ENCODE measurements at places on chromosomes 16 and 17.
A peak's percentile ranks its signal among the peaks of the same experiment; 100 is the strongest.

DNA sequence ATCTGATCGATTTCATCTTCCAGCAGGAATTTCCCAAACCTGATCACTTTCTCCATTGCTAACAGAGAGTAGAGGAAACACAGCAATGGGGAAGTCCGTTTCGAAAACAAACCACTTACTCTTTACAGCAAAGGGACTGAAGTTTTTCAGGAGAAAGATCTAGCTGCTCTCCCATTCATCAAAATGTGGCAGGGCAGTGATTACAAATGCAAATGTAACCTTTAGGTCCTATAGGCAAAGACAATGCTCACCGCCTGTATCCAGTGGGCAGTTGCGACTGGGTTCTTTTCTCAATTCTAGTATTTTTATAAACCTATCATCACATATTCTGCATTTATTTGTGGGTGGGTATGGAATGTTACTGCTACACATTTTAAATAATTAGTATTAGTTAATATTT is 218.0 kb upstream of the ZFHX3 start:
- H3K36me3 ChIP-seq: no peaks in the 10 kb centered on the region
- no peaks in the 10 kb centered on the region for H3K27me3 ChIP-seq
- no peak for DNase-seq

GRCh38 chr17:77371888-77372443 is 231.2 kb downstream of the SEC14L1 start:
- peak overlapping the region; percentile 87 for H3K27ac ChIP-seq

DNA sequence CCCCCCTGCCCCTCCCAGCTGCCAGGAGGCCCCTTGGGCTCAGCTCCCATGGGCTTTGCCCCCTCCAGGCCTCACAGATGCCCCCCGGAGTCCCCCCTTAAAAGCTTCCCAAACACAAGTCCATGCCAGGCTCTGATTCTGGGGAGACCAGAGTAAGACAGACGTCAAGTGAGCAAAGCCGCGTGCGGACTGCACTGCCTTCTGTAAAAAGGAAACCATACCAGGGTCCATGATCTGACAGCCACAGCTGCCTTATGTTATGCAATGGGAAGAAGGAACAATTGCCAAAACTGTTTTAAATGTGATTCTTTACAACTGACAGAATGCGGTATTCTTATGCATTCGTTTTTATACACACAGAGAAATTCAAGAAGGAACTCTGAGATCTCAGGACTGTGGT is 17.9 kb upstream of the HEXD start:
- H3K4me1 ChIP-seq: no peaks in the 10 kb centered on the region
- H3K27ac ChIP-seq: no peak overlapping the region

DNA sequence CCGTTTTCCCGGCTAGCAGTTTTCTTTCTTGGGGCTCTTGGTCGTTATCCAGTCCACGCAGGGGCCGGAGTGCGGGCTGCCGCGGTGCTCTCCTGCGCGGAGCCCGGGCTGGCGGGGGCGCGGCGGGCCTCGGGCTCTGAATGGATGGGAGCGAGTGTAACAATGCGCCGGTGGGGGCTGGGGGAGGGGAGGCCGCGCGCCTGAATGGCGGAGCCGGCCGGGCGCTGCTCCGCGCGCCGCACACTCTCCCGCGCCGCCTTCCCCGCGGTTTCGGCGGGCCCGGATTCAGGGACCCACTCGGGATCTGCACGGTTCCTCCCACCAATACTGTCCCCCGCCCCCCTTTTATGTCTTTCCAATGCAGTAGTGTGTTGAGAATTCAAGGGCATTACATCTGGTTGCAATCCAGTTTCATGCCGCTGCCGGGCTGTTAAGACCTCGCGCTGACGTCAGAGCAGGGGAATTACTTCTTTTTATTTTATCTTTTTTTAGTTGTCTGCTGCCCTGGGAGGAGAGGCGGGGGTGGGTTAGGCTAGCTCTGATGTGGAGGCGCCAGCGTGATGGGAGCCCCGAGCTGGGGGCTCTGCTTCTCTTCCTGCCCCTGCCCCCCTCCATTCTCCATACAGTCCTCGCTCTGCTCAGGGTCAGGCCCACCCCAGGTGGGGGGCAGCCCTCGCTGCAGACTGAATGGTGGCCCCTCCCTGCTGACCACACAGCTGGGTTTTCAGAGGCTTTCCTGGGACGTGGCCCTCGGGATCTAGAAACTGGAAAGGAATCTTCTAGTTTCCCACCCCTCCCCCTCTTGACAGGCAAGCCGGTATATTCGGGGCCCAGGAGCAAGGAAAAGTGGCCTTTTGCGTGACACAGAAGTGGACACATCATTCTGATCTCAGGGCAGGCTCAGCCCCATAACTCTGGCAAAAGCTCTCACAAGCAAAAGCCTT is 1.8 kb downstream of the RAI1 start:
- peaks cover 40% of the 10 kb centered on the region for H3K4me1 ChIP-seq
- H3K36me3 ChIP-seq: no peaks in the 10 kb centered on the region
- peak overlapping the region; percentile 93 for H3K4me3 ChIP-seq
- peak overlapping the region; percentile 94 for H3K27ac ChIP-seq

GRCh38 chr16:81740169-81740568 is 38.9 kb upstream of the PLCG2 start:
- DNase-seq: peak; percentile 74
- peak overlapping the region; percentile 80 for H3K27ac ChIP-seq
- H3K4me3 ChIP-seq: no peak overlapping the region
- no peaks in the 10 kb centered on the region for H3K36me3 ChIP-seq

- H3K4me3 ChIP-seq: no peak overlapping the region
- DNase-seq: no peak
Observed at GRCh38 chr16:30000735-30001631, 4.9 kb downstream of the INO80E start.

DNA sequence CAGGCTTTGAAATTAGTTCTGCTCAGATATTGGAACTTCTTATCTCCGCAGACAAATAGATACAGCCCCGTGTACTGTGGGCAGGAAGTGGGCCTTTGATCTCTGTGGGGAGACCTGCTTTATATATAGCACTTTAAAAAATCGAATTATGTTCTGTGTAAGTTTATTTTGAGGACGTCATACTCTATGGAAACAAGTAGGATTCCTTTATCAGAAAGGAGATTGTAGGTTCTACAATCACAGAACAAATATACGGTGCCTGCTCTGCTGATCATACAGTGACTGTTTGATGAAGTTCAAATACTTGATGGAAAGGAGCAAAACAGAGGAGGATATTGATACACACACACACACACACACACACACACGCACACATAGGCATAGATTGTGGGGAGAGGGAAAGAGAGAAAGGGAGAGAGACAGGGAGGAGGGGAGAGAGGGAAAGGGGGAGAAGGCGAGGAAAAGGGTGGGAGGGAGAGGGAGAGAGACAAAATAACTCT is 14.7 kb upstream of the TMEM220 start:
- no peaks in the 10 kb centered on the region for H3K27me3 ChIP-seq
- DNase-seq: peak; percentile 52
- H3K4me1 ChIP-seq: peaks cover 4% of the 10 kb centered on the region
- H3K27ac ChIP-seq: no peak overlapping the region

DNA sequence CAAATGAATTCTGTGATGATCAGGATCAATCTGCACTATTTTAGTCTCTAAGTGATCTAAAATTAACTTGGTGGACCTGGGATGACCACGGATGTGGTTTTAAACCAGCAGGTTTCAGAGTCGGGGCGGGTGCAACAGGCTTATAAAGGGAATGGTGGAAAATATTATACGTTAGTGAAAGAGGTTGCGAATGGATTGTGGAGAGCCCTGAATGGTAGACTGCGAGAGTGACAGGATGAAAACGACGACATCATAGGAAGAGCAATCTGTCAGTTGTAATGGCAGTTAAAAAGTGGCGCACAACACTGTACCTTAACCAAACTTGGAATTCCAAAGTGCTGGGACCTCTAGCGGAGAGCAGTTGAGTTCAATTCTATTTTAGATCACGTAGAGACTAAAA is 1.2 kb upstream of the CYB5B start:
- H3K27me3 ChIP-seq: no peaks in the 10 kb centered on the region
- H3K27ac ChIP-seq: no peak overlapping the region
- peaks cover 15% of the 10 kb centered on the region for H3K36me3 ChIP-seq
- no peak overlapping the region for H3K4me3 ChIP-seq
- no peak for DNase-seq
